ENCODE measurements at places on chromosomes 3 and 15.

DNA sequence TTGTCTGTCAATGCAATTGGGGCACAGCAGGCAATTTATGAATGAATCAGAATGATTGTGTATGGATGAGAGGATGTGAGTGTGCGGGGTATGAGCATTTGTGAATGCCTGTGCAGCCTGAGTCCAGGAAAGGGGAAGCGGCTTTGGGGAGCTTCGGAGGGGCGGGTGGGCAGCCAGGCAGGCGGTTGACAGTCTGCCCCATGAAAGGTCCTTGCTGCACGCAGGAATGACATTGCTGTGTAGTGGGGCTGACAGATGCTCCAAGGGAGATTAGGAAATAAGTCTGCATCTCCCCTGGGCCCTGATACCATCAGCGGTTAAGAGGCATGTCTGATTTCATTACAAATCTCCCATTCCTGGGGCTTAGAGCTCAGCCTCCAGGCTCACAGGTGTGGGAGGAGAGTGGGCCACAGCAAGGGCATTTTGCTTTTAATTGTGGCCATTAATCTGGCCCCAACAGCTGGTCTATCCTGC, 26.4 kb upstream of the TSPAN3 start:
- peak; percentile 27 for DNase-seq

- DNase-seq: peak; percentile 68
These were observed at the start of gene SHF for GRCh38 chr15:45187894-45188830. SHF (minus strand) TSS chr15:45187966; CDS start chr15:45187951, 15 bp downstream.

GRCh38 chr3:19489936-19490335, 341.6 kb downstream of the KCNH8 start:
- DNase-seq: no peak

DNA sequence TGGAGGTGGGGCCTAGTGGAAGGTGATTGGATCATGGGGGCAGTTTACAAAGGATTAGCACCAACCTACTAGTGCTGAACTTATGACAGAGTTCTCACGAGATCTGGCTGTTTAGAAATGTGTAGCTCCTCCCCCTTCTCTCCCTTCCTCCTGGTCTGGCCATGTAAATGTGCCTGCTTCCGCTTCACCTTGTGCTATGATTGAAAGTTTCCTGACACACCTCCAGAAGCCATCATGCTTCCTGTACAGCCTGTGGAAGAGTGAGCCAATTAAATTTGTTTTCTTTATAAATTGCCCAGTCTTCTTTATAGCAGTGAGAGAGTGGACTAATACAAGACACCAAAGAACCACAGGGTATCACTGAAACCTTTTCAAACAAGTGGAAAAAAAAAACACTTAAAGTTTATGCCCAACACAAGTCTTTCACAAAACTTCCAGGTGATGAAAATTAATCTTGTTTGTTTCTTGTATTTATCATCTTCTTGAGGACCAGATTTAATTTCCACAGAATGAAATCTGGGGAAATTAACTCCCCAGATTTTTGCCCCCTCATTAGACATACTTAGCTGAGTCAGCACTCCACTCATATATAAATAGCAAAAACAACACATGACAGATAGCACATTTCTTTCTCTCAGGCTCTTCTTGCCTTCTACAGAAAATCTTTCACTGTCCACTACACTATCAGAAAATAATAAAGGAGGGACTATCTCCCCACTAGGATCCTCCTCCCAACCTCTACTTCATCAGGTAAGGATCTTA, 847.2 kb downstream of the TUSC7 start:
- no peak for DNase-seq

DNA sequence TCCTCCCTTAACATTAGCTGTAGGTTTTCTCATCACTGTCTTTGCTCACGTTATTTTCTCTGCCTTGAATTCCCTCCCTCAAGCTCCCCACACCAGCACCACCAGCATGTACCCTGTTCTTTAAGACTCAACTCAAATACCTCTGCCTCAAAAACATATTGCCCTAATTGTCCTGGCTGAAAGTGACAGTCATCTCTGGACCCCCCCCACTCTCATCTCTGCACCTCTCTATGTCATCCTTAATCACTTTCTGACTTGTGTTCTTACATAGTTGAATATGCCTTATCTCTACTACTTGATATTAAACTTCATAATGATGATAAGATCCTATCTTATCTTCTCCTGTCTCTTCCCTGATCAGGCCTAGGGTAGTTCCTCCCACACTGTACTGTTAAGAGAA, 345.2 kb upstream of the TPRG1 start:
- no peak for DNase-seq

- DNase-seq: no peak
These were observed 103.1 kb upstream of the PTX3 start for GRCh38 chr3:157333551-157333991.

- peak; percentile 50 for DNase-seq
These were observed 461 bp downstream of the COPB2 start for GRCh38 chr3:139388821-139389551.

GRCh38 chr3:24495326-24495994, 810 bp upstream of the THRB start:
- DNase-seq: peak; percentile 80

DNA sequence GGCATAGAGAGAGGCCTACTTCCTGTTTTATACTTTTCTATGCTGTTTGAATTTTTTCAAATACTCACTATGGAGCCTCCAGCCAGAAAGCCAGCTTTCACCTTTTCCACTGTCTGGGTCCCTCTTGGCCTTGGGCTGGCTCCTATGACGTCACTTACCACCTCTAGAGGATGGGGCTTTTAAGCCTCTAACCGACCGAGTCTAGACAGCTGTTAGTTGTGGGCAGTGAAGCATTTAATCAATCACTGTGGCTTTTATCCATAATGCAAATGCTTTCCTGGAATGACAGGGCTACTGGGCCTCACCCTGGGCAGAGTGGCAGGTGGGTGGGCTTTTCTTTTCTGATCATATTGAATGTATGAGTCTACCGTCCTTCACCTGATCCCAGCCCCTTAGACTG, 61.9 kb downstream of the LRRK1 start:
- no peak for DNase-seq
